ENCODE measurements at places on chromosomes 5 and 9.

- DNase-seq = no peak
These were observed 43.7 kb downstream of the RNF180 start for GRCh38 chr5:64209353-64209752.

DNA sequence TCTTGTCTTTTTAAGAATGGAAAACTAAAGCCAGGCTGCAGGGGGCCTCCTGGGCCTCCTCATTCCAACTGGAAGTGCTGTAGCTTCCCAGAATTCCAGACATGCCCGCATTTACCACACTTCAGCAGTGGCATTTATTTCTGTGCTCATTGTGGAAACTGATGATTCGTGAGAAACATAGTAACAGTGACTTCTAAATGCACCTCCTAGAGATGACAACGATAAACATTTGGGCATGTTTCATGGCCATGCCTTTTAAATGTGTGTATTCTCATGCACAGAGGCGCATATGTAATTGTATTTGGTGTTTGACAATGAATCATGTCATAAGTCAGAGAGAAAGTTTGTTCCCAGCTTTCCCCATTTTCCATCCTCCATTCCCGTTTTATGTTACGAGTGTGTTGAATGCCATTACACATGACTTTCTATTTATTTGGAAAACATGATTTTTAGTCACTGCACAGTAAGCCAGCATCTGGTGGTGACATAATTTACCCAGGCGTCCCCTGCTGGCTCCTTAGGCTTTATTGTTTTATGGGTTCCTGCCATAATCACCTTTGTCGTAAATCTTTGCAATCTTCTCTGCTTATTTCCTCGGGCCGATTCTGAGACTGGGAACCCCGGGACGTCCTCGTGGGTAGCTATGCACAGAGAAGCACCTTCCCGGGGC, 68.8 kb upstream of the FCN2 start:
- peak; percentile 61 for DNase-seq

- DNase-seq = peak; percentile 21
These were observed 26.2 kb downstream of the TYRP1 start for GRCh38 chr9:12719431-12719830.

GRCh38 chr5:158638396-158638795, 461.3 kb downstream of the EBF1 start:
- no peak for DNase-seq

DNA sequence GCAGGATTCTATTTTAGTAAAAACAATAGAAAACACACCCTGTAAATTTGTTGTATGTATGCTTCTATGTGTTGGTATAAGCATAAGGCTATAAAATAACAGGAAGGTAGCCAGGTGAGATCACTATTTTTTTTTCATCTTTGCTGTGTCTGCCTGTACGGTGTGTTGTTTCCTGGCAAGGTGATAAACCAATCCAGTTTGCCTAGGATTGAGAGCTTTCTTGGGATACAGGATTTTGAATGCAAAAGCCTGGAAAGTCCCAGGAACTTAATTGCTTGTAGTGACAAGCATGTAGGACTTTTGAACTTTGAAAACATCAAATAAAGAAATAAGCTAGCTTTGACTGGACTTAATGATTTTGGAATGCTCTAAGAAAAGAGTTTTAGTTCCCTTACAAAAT, 83.3 kb upstream of the RORB start:
- no peak for DNase-seq

- peak; percentile 13 for DNase-seq
These were observed 138.8 kb upstream of the LIFR start for GRCh38 chr5:38695021-38695958.

DNA sequence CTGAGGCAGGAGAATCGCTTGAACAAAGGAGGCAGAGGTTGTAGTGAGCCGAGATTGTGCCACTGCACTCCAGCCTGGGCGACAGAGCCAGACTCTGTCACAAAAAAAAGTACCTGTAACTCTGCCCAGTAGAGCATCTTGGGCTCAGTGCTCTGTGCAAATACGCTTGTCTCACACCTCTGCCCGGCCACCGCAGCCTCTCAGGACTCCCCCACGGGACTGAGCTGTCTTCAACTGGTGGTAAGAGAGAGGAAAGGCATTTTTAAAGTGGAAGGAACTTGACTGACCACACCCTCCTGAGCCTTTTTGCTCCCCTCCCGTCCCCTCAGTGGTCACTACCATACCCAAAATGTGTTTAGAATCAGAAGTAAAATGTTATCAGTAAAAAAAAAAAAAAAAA, 174.3 kb upstream of the PIK3R1 start:
- no peak for DNase-seq

- no peak for DNase-seq
These were observed 146.9 kb downstream of the RORB start for GRCh38 chr9:74644023-74644422.

GRCh38 chr5:4989118-4989517, 151.0 kb upstream of the ADAMTS16 start:
- DNase-seq = no peak

DNA sequence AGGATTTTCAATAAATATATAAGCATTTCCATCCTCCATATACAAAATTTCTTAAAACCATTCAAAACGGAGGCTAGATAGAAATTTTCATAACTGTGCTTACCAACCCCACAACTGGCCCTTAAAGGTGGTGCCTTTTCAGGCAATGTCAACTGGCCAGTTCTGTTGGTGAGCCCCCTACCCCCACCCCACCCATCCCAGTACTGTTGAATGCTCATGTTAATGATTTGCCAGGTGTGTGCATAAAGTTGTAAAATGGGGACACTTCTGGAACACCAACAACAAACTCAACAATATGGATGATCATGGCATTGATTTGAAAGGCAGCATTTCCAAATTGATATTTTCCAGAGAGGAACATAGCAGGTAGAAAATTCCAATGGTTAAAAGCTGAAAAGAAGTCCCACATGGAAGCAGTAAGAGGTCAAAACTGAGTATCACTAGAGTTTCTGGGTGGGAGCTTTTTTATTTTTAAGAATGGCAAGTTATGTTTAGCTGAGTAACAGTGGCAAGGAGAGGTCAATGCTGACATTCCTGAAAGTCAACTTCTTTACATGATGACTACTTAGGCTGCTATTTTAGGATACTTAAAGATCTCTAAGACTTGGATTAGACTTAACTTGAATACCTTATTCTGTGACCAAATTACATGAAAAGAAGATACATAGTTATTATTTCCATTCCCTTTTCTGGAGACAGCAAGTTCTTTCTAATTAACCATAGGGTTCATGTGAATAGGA, 2.7 kb downstream of the LEAP2 start:
- no peak for DNase-seq

GRCh38 chr5:141869514-141869913, 8.7 kb downstream of the PCDH1 start:
- DNase-seq = peak; percentile 41

- peak; percentile 42 for DNase-seq
These were observed 1.0 kb upstream of the FAM13B start for GRCh38 chr5:138033907-138034306.

GRCh38 chr9:118108971-118109370, 404.8 kb downstream of the TLR4 start:
- DNase-seq = no peak

DNA sequence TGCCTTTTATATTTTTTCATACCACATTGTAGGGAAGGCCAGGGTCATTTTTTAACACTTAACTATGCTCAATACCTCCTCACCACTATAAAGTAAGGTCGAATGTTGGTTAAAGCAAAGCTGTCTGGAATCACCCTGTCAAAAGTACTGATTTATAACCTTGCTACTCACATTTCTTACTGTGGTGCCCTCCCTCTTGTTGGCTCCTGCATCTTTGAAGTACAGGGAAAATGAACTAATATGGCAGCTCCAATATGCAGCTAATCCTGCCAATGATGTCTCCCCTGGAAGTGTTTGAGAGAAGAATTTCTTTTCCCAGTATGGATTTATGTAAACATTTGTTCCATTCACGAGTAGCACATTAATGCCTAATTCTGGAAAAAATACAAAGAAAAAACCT, 108.4 kb upstream of the RPS23 start:
- DNase-seq = peak; percentile 69

DNA sequence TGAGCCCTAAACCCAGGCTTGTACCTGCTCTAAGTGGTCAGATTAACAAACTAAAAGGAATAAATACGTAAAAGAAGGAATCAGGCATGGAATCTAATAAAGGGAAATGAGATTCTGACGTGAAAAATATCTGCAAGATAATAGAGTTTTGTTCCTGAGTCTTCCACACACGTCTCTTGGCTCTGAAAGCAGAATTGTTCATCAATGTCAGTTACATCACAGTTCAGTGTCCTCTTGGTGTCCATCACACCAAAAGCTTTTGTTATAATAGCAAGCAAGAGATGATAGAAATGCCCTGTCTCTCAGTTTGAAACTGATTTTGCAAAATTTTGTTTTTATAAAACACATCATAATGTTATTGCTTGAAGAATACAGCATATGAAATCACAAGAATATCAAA, 34.7 kb upstream of the NMUR2 start:
- no peak for DNase-seq

- DNase-seq = no peak
These were observed 116.8 kb downstream of the PDZD2 start for GRCh38 chr5:31755676-31756230.

GRCh38 chr5:134312796-134313195, 54.2 kb downstream of the CDKL3 start:
- no peak for DNase-seq

- DNase-seq = no peak
These were observed 19.4 kb downstream of the OGN start for GRCh38 chr9:92385001-92385400.

DNA sequence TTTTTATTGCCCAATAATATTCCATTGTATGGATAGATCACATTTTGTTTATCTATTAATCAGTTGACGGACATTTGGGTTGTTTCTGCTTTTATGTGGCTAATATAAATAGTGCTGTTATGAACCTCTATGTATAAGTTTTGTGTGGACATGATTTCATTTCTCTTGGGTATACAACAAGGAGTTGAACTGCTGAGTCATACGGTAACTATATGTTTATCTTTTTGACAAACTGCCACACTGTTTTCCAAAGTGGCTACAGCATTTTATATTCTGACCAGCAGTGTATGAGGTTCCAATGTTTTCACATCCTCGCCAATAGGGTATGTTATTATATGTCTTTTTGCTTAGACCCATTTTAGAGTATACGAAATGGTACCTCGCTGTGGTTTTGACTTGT, 264.3 kb downstream of the RFX3 start:
- no peak for DNase-seq

- peak; percentile 3 for DNase-seq
These were observed 1917.9 kb downstream of the EFNA5 start for GRCh38 chr5:105752801-105753200.

DNA sequence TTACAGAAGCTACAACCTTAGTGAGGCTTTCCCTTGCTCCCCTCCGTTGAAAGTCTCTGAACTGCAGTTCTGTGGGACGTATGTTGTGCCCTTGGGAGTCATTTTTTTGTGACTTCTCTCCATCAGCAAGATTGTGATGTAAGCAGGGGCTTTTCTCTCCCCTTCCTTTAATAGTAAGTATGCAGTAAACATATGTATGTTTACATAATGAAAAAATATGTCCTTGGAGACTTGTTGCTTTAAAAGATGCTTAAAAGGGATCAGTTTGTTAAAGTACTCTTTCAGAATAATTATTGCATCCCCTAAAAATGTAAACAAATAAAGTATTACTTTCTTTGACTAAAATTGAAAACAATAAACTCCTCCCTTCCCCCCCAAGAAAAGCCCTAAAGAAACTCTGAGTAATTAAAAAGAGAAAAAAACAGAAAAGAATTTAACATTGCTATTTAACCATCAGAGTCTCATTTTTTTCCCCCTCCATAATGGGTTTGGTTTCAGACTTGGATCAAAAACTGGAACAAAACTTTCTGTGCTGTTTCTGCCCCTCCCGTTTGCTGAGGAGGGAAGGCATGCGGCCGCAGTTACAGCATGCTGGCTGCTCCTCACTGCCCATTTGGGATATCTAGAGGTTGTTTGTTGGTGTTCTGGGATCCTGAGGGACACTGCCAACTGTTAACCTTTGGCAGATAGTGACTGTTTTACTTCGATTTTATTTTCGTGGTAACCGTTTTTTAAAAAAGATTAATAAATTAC, 40.2 kb downstream of the TRIO start:
- no peak for DNase-seq

GRCh38 chr9:12631866-12632265, 61.3 kb upstream of the TYRP1 start:
- no peak for DNase-seq

DNA sequence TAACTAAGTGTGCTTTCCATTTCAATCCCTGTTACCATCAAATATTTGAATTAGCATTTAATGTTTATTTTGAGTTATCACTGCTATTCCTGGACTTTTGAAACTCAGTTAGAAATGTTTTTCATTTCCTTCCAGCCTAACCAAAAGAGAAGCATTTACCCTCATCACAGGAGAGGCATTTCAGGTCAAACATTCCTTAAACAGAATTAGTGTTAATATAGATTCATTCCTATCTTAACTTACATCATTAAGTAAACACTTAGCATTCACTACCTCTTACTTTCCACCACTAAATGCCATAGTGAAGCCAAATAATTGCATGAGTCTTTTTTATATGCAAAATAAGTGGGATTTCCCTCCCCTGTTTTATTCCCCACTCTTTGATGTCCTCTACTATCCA, 136.6 kb upstream of the OR13F1 start:
- peak; percentile 22 for DNase-seq

GRCh38 chr9:113501129-113501686, 37.7 kb downstream of the RGS3 start:
- DNase-seq = no peak

- DNase-seq = no peak
These were observed 487.3 kb downstream of the CCDC171 start for GRCh38 chr9:16039988-16040761.

GRCh38 chr5:22372376-22372775, 480.8 kb downstream of the CDH12 start:
- DNase-seq = peak; percentile 63

DNA sequence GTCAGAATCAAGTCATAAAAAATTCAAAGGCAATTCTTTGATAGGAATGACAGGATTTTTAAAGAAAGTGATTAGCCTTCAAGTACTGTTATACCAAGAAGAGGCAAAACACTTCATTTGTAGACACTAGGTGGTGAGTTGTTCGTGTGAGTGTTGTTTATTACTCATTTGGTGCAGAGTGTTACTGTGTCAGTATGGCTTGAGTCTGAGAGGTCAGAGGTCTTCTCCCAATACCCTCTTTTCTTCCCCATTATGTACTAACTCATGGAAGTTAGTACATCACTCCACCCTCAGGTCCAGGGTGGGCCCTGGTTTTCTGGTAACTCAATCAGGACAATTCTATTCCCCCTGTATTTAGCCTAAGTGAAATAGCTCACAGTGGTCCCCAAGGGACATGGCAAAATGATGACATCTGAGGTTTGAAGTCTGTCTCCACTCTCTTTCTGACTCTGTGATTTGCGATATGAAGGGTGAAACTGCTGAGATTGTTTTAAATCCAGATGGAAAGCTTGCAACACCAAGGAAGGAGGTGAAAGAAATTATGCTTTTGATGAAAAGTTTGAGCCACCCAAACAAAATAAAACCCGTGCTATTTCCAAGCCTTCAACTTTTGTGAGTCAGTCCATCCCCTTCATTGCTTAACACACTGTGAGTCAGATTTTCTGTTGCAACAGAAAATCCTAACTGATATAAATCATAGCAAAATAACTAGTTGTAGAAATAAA, 56.8 kb downstream of the NUDT12 start:
- DNase-seq = peak; percentile 19
